HCEC 1CT (cell line): ENCODE measurements at places on chromosomes 3 and 15.

- no peak for DNase-seq
Observed at GRCh38 chr3:165640970-165641369, 196.3 kb downstream of the BCHE start.

- peak; percentile 71 for DNase-seq
Observed at GRCh38 chr15:58440158-58440910, 8.5 kb downstream of the LIPC start.

DNA sequence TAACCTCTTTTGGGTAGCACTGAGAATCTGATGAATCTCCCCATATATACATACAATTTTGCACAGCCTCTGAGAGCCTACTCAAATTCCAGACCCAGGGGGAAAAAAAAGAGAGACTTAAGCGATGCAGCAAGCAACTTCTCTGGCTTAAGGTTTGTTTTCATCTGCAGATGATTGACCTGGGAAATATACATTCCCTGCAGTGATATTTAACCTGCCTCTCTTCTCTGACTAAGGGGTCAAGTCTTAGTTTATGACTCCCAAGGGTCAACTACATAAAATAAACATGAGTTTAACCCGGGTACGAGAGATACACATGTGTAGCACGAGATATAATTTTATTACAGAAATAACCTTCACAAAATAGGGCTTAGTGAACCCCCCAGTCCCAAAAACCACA is 737.8 kb downstream of the TUSC7 start:
- DNase-seq = no peak

DNA sequence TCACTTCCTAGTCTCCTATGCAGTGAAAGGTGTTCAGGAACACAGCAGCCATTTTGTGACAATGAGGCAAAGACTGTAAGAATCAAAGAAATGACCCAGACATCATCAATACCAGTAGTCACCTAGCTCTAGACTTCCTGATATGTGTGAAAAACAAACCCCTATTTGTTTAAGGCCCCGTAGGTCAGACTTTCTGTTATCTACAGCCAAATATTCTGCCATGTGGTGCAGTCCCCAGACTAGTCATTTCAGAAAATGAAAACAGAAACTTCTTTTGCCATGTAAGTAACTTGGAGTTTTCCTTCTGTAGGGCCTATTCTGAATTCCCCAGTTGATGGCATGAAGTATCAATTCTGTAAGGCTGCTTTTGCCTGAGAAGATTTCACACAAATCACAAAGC is 181.7 kb upstream of the SNTN start:
- no peak for DNase-seq

DNA sequence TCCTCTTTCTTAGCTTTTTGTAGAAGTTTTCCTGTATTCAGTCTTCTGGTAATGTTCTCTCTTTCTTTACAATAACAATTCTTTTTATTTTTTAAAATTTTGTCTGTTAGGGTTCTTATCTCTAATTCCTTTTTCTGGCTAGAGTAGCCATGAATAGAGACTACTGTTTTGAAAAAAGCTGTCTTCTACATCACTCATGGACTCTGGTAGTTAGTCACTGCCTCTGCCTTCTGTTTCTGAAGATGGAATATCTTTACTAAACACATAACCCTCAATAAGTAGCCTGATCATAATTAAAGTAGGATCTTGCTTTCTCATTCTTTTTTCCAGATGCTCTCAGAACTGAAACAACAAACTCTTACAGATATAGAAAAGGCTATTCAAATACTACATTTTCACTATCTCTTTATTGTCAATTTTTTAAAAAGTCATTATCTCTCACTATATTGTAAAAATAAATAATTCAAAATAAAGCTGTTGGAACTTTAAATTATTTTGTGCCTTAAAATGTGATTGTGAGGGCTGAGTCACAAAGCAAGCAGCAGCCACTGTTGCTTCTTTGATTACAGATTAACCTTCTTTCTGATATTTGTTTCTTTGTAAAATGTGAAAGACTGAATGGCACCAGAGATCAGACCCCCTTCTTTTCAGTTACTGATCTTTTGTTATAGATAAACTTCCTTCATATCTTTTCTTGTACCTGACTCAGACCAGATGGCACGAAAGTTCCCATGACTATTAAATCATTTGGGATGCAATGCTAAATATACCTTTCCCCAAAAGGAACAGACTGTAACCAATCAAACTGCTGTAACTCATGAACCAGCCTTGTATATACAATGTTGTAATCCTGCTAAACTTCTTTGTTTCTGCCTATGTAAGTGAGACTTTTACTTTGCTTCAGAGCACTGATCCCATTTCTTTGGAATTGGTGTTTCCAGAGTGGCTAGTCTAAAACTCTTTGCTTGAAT is 1159.5 kb downstream of the IGSF11 start:
- no peak for DNase-seq
